ENCODE measurements at places on chromosomes 2 and 18.

GRCh38 chr2:8544786-8545694, 136.8 kb upstream of the ID2 start:
- no peaks in the 10 kb centered on the region for H3K4me1 ChIP-seq
- no peak overlapping the region for H3K4me3 ChIP-seq
- no peak for DNase-seq
- H3K36me3 ChIP-seq, result no peaks in the 10 kb centered on the region

GRCh38 chr2:30239308-30239985, 8.1 kb downstream of the LBH start:
- H3K27ac ChIP-seq, result no peak overlapping the region
- H3K36me3 ChIP-seq, result no peaks in the 10 kb centered on the region
- H3K4me3 ChIP-seq, result no peak overlapping the region
- H3K4me1 ChIP-seq, result no peaks in the 10 kb centered on the region
- peaks cover 7% of the 10 kb centered on the region for H3K27me3 ChIP-seq

- no peaks in the 10 kb centered on the region for H3K36me3 ChIP-seq
- H3K4me1 ChIP-seq, result no peaks in the 10 kb centered on the region
- no peaks in the 10 kb centered on the region for H3K27me3 ChIP-seq
- no peak overlapping the region for H3K4me3 ChIP-seq
- DNase-seq, result peak; percentile 22
These were observed 659.0 kb upstream of the CDH7 start for GRCh38 chr18:65091744-65092329.

DNA sequence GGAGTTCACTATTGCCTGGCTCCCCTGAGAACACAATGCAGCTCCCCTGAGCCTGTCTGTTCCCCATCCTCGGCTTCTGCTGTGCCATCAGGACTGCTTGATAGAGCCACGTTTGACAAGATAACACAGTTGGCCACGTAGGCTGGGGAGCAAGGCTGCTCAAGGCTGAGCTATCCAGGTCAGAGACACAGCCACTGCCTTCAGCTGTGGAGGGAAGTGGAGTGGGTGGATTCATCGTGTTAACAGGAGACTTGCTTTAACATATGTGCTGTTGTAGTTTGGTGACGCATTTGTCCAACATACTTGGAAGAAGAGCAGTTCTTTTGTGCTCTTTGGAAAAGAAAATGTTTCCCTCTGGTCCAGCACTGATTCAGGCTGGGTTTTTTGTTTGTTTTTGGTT, 68.8 kb downstream of the WDSUB1 start:
- H3K27me3 ChIP-seq, result no peaks in the 10 kb centered on the region
- no peak overlapping the region for H3K4me3 ChIP-seq
- H3K36me3 ChIP-seq, result no peaks in the 10 kb centered on the region
- no peak for DNase-seq

GRCh38 chr2:112005406-112006075, 49.5 kb upstream of the TMEM87B start:
- no peaks in the 10 kb centered on the region for H3K27me3 ChIP-seq
- H3K4me1 ChIP-seq, result no peaks in the 10 kb centered on the region
- no peak overlapping the region for H3K4me3 ChIP-seq
- DNase-seq, result no peak

GRCh38 chr18:39455285-39455684, 1889.7 kb upstream of the CELF4 start:
- no peaks in the 10 kb centered on the region for H3K27me3 ChIP-seq
- no peak overlapping the region for H3K4me3 ChIP-seq
- no peaks in the 10 kb centered on the region for H3K4me1 ChIP-seq

- no peak overlapping the region for H3K4me3 ChIP-seq
- no peak overlapping the region for H3K27ac ChIP-seq
- peaks cover 4% of the 10 kb centered on the region for H3K4me1 ChIP-seq
- H3K27me3 ChIP-seq, result no peaks in the 10 kb centered on the region
- DNase-seq, result no peak
These were observed 16.5 kb downstream of the SEPTIN10 start for GRCh38 chr2:109597283-109597682.

- DNase-seq, result no peak
- H3K27ac ChIP-seq, result no peak overlapping the region
- no peaks in the 10 kb centered on the region for H3K36me3 ChIP-seq
- H3K4me3 ChIP-seq, result no peak overlapping the region
- peaks cover 23% of the 10 kb centered on the region for H3K27me3 ChIP-seq
These were observed 141.0 kb upstream of the CTDP1 start for GRCh38 chr18:79538635-79539034.

GRCh38 chr2:45289997-45290709, 280.9 kb upstream of the SIX2 start:
- no peak for DNase-seq
- H3K27me3 ChIP-seq, result peaks cover 4% of the 10 kb centered on the region
- no peak overlapping the region for H3K4me3 ChIP-seq
- H3K4me1 ChIP-seq, result no peaks in the 10 kb centered on the region
- no peaks in the 10 kb centered on the region for H3K36me3 ChIP-seq

GRCh38 chr2:233563663-233564430, 2.7 kb downstream of the USP40 start:
- no peaks in the 10 kb centered on the region for H3K27me3 ChIP-seq
- H3K27ac ChIP-seq, result peak overlapping the region; percentile 40
- no peak for DNase-seq
- peaks cover 8% of the 10 kb centered on the region for H3K4me1 ChIP-seq
- peaks cover 5% of the 10 kb centered on the region for H3K36me3 ChIP-seq

- no peaks in the 10 kb centered on the region for H3K4me1 ChIP-seq
- H3K27me3 ChIP-seq, result no peaks in the 10 kb centered on the region
- no peaks in the 10 kb centered on the region for H3K36me3 ChIP-seq
These were observed 368.2 kb downstream of the EPHA4 start for GRCh38 chr2:221203856-221204255.

DNA sequence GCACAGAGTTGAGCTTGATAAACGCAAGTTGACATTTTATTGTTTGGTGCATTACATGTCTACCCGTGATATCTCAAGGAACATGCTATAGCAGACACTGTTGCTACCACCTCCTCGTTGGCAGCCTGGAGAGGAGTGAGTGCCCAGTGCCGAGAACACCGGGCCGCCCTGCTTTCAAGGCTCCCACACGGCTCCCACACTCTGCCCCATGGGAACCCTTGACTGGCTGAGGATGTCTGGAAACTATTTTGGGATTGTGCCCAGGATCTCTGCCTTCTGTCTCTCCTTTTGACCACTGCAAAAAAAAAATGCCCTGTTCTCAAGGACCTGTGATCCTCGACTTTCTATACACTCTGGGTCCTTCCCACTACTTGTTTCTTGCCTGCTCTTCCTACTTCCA, 21.1 kb downstream of the TET3 start:
- H3K4me3 ChIP-seq, result no peak overlapping the region
- no peak overlapping the region for H3K27ac ChIP-seq
- H3K4me1 ChIP-seq, result peaks cover 15% of the 10 kb centered on the region
- no peaks in the 10 kb centered on the region for H3K27me3 ChIP-seq

DNA sequence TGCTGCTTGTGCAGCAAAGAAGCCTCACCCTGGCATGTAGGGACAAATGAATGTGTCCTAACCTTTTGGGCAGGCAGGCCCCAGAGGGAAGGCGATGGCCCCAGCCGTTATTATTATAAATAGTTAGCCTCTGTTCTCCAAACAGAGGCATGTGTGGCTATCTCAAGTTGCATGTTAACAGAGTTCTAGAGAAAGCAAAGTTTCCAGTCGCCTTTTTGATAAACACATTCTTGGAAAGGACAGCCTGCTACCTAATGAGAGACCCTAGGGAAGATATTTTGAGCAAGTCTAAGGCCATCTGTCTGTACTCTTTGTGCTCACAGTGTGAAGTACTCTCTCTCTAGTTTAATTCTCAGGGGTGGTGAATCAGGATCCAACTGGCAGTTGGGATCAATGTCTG, 97.4 kb upstream of the FHL2 start:
- H3K36me3 ChIP-seq, result no peaks in the 10 kb centered on the region
- no peak overlapping the region for H3K4me3 ChIP-seq
- H3K27ac ChIP-seq, result peak overlapping the region; percentile 58
- no peaks in the 10 kb centered on the region for H3K4me1 ChIP-seq
- no peak for DNase-seq

DNA sequence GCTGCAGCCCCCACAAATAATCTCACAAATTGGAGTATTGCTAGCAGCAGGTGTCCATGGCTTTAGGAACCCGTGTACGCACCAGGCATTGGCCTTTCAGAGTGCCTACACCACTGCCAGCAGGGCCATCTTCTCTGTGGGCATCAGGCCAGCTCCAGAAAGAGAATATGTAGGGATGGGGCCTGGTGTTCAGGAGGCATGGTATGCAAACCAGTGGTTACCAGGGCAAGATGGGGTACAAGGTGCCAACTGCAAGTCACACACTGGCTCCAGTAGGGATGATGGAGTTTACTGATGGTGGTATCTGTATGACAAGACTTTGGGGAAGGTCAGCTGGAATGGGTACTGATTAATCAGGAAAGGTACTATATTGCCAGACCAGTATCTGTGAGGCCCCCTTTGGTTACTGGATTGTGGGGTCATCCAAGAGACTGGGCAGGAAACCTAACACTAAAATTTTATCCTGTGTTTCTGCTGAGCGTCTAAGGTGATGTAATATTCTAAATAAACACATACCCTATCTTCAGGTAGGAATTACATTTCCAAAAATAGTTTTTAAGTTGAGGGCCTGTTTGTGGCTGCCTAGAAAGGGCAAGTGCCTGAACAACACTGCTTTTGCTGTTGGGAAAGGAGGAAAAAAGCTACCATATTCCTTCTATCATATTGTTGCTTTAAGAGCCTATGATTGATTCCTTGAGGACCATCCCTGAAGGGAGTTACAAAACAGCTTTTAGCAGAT, 9.0 kb downstream of the CNOT9 start:
- H3K4me3 ChIP-seq, result no peak overlapping the region
- H3K36me3 ChIP-seq, result peaks cover 9% of the 10 kb centered on the region
- no peak for DNase-seq
- no peak overlapping the region for H3K27ac ChIP-seq
- no peaks in the 10 kb centered on the region for H3K4me1 ChIP-seq
- H3K27me3 ChIP-seq, result no peaks in the 10 kb centered on the region

GRCh38 chr2:96587843-96588242, 50.3 kb downstream of the KANSL3 start:
- H3K36me3 ChIP-seq, result no peaks in the 10 kb centered on the region
- H3K27me3 ChIP-seq, result no peaks in the 10 kb centered on the region
- no peak overlapping the region for H3K27ac ChIP-seq

GRCh38 chr2:134035605-134036370, 218.1 kb upstream of the MGAT5 start:
- DNase-seq, result no peak
- H3K27ac ChIP-seq, result no peak overlapping the region
- H3K36me3 ChIP-seq, result no peaks in the 10 kb centered on the region
- no peaks in the 10 kb centered on the region for H3K27me3 ChIP-seq
- no peak overlapping the region for H3K4me3 ChIP-seq

- no peak for DNase-seq
- H3K4me1 ChIP-seq, result no peaks in the 10 kb centered on the region
- no peak overlapping the region for H3K27ac ChIP-seq
- no peaks in the 10 kb centered on the region for H3K36me3 ChIP-seq
- H3K4me3 ChIP-seq, result no peak overlapping the region
These were observed 683.5 kb upstream of the SALL3 start for GRCh38 chr18:78296166-78296565.

GRCh38 chr2:12896318-12896982, 179.7 kb downstream of the TRIB2 start:
- H3K27ac ChIP-seq, result no peak overlapping the region
- no peaks in the 10 kb centered on the region for H3K4me1 ChIP-seq
- DNase-seq, result no peak
- no peaks in the 10 kb centered on the region for H3K27me3 ChIP-seq
- no peaks in the 10 kb centered on the region for H3K36me3 ChIP-seq
- H3K4me3 ChIP-seq, result no peak overlapping the region

DNA sequence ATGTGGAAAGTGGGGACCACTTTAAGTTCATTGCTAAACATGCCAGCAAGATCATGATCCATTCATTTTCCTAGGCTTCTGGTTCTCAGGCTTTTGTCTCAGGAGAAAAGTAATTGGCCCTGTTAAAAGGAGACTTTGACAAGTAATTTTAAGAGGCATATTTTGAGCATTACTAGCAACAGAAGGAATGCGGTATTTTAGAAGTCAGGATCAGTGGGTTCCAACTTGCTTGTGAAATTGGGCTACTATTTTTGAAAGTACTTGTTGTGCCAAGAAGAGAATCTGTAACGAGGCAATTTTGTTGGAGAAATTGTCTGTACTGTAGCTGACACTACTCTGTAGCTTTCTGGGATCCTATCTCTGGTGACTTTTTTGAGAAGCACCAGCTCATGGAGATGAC, 59.4 kb downstream of the CERS6 start:
- no peak for DNase-seq
- no peaks in the 10 kb centered on the region for H3K36me3 ChIP-seq
- H3K27ac ChIP-seq, result no peak overlapping the region
- no peaks in the 10 kb centered on the region for H3K27me3 ChIP-seq

DNA sequence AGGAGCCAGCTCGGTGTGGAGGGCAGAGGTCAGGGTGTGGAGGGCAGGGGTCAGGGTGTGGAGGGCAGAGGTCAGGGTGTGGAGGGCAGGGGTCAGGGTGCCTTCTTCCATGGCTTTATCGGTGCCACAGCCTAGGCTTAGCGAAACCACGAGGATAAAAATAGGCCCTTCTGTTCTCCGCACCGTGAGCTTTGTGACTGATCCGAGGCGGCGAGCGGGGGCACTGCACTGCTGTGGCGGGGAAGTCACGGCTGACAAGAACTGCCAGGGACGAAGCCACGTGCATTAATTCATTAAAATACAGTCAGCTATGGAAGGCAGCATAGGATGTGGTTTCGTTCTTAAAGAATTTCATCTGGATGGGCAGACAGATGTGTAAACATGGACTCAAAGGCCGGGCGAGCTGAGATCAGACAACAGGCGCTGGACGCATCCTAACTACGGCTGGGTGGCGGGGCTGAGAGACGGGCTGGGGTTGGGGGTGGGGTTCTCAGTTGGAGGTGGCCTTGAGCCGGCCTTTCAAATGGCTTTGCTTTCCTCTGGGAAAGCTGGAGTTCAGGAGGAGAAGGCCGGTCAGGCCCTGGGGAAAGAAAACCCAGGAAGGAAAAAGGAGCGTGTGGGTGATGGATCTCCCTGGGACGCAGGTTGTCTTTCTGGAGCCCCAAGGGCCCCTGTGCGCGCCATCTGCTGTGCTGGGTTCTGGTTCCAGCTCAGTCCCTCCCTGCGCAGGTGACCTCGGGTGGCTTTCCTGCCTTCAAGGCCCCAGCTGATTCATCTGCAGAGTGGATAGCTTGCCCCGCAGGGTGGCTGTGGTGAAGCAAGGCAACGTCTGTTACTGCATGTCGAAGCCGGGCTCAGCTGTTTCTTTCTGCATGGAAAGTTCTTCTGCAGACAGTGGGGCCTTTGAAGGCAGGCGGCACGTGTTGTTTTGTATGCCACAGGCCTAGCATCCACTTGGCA, 958 bp upstream of the ALLC start:
- no peak overlapping the region for H3K4me3 ChIP-seq
- H3K36me3 ChIP-seq, result no peaks in the 10 kb centered on the region
- H3K4me1 ChIP-seq, result no peaks in the 10 kb centered on the region
- no peak for DNase-seq
- no peak overlapping the region for H3K27ac ChIP-seq

DNA sequence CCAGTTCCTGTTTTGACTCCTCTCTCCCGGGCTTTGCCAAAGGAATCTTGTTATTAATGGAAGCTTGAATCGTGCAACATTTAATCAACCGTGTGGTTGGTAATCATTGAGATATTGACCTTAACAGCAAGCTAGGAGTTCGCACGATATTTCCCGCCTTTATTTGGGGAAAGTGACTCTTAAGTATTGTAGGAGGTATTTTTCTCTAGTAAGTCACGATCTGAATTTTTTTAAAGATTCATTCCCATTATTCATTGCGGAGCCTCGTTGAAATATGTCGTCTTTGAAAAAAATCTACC, 663 bp downstream of the NUP35 start:
- H3K4me3 ChIP-seq, result peak overlapping the region; percentile 89
- no peaks in the 10 kb centered on the region for H3K27me3 ChIP-seq
- DNase-seq, result peak; percentile 27
